ENCODE measurements at places on chromosomes 2 and 18. TPM values are rescaled to one million over a fixed set of nuclear protein-coding genes. Genes with fewer than 3 reads are reported as not detected.

The CPS1 gene
- total RNA-seq: 2.4 TPM

The SLC23A3 gene
- 2.9 TPM for total RNA-seq

The REG3G gene
- not detected for total RNA-seq

The POTEF gene
- total RNA-seq: not detected

The TXNL1 gene
- total RNA-seq: 87.3 TPM

The C2orf15 gene
- total RNA-seq: 0.80 TPM
